MCF 10A (cell line): ENCODE measurements at places on chromosomes 1 and 21.

DNA sequence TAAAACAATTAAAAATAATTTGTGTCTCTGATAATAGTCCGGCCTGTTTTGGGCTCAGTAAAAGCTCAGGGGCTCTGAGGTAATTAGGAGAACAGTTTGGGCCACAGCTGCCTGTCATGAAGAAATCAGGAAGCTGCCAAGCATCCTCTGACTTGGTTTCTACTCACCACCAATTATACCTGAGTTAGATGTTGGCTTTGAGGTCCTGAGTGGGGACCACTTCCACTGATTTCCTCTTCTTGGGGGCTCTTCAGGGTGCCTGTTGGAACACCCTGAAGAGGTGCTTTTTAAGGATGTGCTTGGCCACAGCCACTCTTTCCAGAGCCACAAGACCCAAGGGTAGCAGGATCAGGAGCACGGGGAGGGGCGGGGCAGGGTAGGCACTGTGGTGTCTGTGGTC is 10.9 kb downstream of the SLC6A17 start:
- no peak for DNase-seq

GRCh38 chr1:228178737-228179684 is 13.4 kb downstream of the IBA57 start:
- DNase-seq, result no peak

DNA sequence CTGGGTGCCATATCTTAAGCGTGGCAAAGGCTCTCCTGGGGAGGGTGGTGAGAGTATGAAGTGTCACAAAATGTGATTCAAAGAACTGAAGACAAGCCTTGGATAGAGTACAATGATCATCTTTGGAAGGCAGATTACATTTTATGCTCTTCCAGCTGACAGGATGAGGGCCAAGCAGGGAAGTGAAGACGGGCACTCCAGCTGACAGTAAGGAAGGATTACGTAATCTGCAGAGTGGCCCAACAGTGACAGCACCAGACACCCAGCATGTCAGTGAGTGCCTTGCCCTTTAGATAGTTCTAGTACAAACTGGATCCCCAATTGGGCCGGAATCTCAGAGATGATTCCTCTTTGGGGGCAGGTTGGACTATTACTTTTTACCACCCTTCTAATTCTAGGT is 52.7 kb downstream of the UBE2T start:
- no peak for DNase-seq

DNA sequence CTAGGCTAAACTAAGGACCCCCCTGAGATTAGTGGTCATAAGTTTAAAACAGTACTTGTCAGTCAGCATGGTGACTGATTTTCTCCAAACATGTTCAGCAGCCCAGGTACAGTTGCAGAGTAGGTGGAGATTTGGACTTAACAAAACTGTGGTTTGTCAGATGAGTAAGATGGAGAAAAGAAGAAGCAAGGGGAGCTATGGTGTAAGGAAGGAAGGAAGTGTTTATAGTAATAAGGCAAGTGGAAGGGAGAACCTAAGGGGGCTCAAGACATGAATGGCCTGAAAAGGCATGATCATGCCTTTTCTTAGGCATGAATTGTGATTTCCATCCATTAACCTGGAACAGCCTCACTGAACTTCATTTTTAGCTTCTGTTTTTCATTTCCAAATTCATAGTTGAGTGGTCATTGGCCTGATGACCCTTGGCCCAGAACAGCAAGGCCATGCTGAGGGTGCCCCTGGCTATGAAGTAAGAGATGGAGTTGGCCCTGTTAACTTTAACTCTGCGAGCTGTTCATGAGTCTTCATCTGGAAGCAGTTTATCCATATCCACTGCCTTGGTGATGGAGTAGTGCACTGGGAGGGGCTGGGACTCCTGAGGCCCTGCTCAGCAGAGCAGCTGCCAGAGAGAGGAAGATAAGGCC is 60.7 kb downstream of the LRRC8D start:
- no peak for DNase-seq

DNA sequence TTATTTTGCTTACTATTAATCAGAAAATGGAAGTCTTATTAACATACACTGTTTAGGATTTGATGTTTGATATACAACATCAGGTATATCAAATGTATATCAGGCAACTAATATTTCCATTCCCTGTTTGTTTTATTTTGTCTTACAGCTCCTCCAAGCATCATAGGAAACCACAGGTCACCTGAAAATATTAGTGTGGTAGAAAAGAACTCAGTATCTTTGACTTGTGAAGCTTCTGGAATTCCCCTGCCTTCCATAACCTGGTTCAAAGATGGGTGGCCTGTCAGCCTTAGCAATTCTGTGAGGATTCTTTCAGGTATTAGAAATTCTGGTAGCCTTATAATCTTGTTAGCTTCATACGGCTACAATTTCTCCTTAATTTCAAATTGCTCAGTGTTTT is 318.0 kb downstream of the TPR start:
- DNase-seq, result no peak

GRCh38 chr1:183841550-183841949 is 36.6 kb downstream of the RGL1 start:
- peak; percentile 21 for DNase-seq

DNA sequence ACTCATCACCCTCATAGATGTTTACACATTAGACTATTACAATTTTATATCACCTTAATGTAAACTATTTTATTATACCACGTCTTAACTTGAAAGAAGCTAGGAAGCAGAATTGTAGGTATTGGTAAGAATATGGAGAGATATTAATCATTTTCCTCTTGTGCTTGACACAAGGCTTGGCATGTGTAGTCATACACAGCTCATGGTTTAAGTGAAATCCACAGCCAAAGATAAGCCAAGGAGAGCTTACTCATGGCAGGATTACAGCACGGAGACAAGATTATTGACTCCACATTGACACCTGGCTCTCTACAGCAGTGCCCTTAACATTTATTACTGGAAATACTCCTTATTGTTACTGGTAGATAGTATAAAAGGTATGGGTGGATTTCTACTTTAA is 68.4 kb upstream of the ADGRL4 start:
- no peak for DNase-seq

DNA sequence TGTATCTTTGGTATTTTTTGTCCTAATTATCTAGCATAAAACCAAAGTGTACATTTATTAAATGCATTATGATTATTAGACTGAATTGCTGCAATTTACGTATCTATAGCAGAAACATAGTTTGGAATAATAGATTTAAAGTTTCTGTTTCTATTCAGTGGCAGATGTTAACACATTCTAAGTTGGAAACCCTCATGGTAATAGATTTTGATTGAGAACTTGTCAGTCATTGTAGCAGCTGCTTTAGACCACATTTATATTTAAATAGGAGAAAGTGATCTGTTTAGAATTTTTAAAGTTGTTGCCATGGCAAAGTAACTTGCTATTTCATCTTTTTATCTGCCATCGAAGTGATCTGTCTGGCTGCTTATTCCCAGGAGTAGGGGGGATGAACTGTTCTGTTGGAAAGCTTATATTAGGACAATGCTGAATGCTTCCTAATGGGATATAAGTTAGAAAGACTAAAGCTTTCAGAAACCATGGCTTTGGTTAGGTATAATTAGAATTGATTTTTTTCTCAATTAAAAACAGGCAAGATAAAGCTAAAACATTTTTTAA is 61.6 kb downstream of the HS2ST1 start:
- no peak for DNase-seq

GRCh38 chr21:26379561-26379960 is 193.5 kb downstream of the CYYR1 start:
- DNase-seq, result no peak

DNA sequence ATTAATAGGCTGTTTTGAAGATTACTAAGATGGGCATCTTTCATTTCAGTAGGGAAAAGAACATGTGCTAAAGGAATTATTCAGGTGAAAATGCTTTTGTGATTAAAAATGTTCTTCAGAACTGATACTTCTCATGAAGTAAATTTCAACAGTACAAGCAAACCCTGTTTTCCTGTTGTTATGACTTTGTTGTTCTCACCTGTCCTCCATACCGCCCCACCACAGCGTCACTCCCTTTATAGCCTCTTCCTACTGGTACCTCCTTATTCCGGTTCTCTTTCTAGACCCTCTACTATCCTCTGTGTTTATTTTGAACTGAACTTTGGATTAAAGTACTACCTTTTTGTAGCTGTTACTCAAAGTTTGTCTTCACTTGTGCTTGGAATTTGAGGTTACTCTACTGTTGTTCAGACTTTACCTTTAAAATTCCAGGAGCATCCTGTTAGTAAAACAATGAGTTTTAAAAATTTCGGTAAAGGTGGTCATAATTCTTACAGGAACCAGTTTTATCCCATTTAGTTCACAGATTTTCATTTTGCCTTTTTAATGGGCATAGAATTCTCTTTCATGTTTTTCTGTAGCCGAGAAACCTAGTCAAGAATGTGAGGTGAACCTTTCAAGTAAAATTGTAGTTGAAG is 10.9 kb downstream of the CNST start:
- no peak for DNase-seq

DNA sequence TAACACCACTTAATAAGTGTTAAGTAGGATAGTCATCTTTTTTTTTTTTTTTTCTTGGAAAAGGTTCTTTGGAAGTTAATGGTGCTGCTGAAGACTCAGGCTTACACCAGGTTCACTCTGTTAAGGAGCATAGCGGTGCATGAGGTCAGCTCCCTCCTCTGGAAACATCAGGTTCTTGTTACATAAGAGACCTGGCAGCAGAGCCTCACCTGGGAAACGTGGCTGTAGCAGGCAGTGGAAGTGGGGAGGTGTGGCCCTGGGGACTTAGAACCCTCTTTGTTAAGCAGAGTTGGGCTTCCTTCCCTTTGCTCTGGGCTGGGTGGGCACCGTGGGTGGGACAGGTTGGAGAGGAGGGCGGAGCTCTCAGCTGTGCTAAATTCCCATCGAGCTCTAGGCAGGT is 104.1 kb downstream of the CNIH3 start:
- DNase-seq, result no peak

GRCh38 chr21:46113497-46114176 is 15.7 kb downstream of the COL6A2 start:
- no peak for DNase-seq

DNA sequence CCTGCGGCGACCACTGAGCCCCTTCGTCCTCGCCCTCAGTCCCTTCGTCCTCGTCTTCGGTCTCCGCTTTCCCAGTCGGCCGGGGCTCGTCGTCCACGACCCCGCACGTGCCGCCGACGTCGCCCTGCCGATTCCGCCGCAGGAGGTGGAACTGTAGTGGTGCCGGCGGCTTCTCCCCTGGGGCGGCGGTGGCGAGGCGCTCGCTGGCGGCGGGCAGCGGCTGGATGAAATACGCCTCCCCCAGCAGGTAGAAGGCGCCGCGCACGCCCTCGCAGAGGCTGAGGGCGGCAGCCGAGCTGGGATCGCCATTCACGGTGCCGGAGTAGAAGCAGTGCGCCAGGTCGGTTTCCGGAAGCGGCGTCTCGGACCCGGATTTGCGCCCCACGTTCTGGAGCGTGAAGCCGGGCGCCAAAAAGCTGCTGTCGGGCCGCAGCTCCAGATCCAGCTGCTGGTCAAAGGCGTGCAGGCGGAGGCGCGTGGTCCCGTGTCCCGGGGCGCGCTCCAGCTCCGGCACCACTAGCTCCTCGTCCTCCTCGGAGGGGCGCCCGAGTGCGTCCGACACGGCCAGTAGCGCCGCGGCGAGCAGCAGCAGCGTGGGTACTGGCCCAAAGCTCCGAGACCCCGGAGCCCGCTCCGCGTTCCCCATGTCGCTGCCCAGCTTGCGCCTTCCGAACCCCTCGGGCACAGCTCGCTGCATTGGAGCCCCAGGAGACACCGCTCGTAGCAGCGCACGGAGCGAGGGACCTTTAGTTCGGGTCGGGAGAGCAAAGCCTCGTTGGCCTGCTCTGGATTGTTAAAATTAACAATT is 747 bp downstream of the ADAMTS1 start:
- peak; percentile 44 for DNase-seq

DNA sequence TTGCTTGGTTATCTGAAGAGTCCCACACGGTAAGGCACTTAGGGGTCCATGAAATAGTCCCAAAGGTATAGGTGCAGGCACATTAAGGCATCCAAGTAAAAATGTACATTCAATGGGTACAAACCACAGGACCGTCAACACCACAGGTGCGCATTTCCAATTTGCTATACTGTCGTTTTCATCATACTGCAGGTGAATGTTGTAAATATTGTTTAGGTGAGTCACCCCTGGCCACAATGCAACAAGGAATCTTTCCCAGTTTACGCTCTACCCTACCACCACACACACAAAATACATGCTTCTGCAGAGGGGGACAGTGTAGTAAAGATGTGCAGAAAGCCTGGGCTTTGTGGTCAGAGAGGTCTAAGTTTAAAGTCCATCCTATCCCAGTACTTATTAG is 13.7 kb downstream of the CADM3 start:
- peak; percentile 56 for DNase-seq

GRCh38 chr1:12669529-12670068 is 25.7 kb downstream of the AADACL4 start:
- no peak for DNase-seq

DNA sequence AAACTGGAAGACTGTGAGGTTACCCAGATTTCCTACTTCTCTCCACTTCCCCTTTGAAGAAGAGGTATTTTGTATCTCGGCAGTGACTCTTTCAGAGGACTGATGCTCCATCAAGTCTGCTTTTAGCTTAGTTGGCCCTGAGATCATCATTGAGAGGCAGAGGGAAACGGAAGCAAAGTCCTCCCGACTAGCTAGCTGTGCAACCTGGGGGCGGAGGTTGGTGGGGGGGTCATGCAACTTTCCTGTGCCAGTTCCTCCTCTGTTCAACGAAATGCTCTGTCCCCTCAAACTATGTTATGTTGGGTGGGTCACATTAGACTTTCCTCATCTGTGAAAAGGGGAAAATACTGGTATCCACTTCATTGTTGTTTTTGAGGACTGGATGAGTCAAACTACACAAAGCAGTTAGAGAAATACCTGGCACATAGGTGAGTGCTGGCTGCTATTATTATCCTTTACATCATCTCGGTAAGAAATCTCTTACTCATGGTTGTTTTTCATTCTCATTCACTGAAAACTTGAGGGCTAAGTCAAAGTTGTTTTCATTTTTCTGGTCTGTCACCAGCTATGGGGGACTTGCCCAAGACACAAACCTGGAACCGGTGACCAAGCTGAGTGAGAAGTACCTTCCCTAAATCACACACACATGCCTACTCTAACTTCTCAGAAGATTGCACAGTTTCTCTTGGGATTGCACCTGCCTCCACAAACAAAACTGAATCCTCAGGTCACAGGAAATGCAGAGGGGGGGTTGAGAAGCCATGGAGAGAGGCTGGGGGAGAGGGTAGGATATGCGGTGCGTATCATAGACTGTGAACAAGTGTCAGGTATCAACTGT is 83.3 kb downstream of the ABCA4 start:
- DNase-seq, result peak; percentile 52

- DNase-seq, result peak; percentile 61
Measured at GRCh38 chr1:31715087-31715872, 11.5 kb upstream of the COL16A1 start.
